ENCODE measurements at places on chromosomes 12 and 14. TPM values are rescaled to one million over a fixed set of nuclear protein-coding genes. Genes with fewer than 3 reads are reported as not detected.
A peak's percentile ranks its signal among the peaks of the same experiment; 100 is the strongest.

DNA sequence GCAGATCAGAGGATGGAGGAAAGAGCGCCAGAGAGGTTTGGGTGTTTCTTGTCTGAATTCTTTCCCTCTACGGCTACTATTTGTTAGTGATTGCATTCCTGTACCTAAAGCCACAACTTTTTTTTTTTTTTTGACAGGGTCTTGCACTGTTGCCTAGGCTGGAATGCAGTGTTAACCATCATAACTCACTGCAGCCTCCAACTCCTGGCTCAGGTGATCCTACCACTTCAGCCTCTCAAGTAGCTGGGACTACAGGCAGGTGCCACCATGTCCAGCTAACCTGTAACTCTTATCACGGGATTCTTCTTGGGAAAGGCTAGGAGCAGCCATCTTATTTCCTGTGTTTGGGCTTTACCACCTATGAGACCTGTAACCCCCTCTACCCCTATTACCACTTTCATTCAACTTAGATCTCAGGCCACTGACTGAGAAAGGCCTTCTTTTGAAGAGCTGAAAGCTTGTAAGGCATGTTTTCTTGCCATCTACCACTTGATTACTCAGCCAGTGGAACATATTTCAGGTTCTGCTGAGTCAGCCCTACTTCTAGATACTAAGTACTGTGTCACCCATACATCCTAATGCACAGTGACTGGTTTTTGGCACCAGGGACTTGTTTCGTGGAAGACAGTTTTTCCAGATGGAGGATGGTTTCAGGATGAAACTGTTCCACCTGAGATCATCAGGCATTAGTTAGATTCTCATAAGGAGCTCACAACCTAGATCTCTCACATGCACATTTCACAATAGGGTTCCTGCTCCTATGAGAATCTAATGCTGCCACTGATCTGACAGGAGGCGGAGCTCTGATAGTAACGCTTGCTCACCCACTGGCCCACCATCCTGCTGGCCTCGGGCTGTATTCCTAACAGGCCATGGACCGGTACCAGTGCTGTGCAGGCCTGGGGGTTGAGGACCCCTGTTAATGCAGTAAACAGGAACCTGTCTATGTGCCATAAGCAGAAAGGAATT is 6.9 kb downstream of the VEZT start:
- no peak for DNase-seq

DNA sequence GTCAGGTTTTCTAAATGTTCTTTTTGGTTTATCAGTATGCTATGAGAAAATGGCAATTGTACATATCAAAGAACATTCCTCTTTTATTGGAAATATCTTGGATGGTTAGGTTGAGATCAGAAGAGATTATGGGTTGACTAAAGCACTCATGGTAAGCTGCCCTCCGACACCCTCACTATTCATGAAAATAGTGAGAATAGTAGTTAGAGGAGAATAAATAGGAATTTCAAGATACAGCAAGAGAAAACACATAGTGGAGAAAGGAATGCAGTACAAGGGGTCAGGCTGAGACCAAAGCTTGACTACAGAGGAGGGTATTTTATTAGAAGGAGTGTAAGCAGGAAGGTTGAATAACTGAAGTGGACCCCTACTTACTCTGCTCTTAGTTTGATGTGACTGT is 112.5 kb downstream of the PTPRQ start:
- DNase-seq = no peak

GRCh38 chr12:93766796-93767523 is 89.8 kb downstream of the CRADD start:
- DNase-seq = peak; percentile 61

DNA sequence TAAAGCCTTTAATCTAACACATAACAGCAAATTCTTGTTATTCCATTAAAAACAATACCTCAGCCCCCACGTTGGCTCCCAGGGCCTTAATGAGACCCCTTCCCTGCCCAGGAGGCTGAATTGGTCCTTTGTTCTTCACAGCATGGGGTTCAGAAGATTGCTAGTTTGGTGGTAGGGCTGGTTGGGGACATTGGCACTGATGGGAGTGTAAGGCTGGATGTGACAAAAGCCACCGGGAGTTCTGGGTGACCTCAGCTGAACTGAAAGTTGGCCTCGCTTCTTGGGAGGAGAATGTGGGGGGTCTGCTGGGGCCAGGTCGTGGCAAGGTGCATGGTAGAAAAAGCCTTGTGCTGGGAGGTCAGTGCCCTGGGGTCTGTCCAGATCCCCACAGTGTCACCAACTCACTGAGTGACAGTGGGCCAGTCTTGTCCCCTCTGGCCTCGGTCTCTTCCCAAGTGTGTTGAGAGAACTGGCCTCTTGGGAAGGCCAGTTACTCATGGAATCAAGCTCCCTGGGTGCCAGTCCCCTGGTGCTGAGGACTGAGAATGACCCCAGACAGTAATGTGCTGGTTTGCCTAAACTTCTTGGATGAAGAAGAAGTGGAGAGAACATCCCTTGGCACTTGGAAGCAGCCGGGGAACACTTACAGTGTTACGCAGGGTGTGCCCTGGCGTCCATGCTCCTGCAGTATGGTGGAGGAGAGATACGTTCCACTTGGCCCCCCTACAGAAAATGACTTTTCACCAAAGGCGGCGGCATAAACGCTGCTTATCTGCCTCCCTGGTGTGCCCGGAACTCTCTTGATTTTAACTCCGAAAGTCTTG is 283.7 kb upstream of the RTL1 start:
- DNase-seq = no peak

GRCh38 chr14:56959869-56960268 is 149.6 kb upstream of the OTX2 start:
- no peak for DNase-seq

The KRT3 gene
- total RNA-seq = not detected

The NPAS3 gene
- 6.9 TPM for total RNA-seq

The PRH1 gene
- 64.5 TPM for total RNA-seq

The TAS2R13 gene
- 8.9 TPM for total RNA-seq
